ENCODE measurements at places on chromosomes 7 and 10.

DNA sequence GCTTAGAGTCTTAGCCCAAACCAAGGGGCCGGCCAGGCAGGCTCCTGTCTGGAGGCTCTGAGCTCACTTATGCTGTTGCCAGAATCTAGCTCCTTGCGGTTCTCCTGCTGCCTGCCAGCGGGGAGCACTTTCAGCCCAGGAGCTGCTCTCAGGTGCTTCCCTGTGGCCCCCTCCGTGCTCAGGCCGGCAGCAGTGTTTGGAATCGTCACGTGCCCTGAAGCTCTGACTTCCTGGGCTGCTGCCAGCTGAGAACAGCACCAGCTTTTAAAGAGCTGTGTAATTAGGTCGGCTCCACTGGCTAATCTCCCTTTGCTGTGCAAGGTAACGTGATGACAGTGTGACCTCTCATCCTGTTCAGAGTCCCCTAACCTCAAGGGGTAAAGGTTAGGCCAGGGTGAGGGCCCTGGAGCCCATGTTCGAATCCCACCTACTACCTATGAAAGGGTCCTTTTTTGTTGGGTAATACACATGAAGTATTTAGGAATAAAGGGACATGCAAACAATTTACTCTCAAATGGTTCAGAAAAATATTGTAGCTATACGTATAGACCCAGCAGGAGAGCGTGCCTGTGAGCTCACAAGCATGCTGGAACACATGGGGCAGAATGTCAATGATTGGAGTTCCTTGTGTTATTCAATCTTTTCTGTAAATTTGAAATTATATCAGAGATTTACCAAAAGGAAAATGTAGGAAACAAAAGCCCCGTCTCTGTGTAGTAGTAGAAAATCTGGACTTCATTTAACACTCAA lies 16.6 kb downstream of the ZNF862 start:
- peak; percentile 38 for DNase-seq

DNA sequence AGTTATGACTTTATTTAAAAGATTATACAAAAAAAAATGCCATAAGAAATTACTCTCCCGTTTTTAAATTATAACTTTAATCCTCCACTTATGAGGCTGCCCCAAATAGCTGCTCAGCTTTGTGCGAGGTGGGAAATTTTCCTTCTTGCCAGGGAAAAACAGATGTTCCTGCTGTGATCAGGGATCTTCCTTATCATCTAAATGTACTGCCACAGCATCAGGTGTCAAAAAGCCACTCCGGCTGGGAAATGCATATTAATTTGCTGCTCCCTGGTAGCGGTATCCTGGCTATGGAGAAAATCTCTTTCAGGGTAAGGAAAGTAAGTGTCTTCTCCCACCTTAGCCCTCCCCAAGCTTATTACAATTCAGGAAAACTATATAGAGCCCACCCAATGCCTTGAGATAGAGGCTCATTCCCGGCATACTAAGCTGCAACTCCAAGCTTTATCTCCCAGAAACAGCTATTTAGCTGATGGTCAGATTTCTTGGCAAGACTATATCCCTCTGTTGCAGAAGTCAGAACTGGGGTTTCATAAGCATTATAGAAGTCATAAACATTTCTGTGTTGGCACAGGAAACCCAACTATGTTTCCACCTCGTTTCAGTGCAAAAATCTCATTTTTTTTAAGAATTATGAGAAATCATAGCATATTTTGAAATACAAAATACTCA lies 360.4 kb downstream of the PARD3 start:
- DNase-seq, result no peak

- DNase-seq, result no peak
Observed at GRCh38 chr10:72291019-72291532, 17.4 kb downstream of the DDIT4 start.

DNA sequence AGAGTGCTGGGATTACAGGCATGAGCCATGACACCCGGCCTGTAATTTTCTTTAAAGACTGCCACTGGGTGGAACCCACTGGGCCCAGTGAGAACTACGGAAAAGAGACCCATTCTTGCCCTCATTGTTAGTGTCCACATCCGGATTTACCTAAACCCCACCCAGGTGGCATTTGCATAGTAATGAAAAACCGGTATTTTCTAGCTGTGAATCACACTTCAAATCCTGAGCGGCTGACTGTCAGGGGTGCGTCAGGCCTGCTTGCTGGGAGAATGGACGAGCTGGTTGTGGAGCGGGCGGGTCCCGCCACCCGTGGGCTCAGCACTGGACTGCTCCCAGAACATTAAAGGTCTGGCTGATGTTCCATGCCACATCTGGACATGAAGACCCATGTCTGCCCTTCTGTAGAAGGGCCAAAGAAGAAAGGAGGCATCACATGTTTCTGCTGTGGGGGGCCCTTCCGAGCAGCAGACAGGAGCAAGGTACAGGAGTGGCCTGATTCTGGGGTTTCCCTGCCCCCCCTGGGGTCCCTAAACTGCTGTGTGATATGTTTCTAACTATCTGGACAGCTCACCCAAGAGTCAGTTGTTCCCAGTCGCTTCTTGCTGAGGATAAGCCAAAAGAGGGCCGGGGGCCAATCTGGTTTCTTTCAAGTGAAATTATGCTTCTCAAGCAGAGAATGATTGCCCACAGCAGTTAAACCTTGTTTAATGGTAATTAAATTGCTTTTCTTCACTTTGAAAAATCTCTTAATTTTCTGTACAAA lies 46.4 kb downstream of the KIAA1217 start:
- DNase-seq, result no peak

DNA sequence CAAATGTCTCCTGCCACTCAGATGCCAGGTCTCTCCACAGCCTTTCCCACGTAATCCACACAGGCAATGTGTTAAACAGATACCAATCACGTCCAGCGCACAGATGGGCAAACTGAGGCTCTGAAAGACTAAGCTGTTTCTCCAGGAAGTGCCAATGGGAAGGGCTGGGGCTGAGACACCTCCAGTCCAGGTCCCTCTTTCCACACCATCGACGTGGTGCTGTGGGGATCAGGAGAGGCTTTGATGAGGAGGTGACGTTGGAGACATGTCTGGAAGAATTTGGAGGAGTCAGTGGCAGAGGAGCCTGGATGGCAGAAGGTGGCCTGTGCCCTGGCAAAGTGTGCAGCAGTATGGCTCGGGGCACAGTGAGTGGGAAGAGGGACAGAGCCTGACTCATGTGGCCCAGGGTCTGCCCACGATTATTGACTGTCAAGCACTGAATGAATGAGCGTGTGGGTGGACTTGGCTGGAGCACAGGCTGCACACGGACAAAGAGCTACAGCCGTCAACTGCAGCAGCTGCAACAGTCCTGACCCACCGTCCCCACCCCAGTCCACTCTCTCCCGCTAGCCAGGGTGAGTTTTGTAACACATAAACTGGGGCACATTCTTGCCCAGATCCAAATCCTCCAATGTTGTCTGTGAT lies 40.8 kb upstream of the HSPA12A start:
- peak; percentile 21 for DNase-seq

- DNase-seq, result no peak
Observed at GRCh38 chr7:121192834-121193233, 136.0 kb upstream of the WNT16 start.

DNA sequence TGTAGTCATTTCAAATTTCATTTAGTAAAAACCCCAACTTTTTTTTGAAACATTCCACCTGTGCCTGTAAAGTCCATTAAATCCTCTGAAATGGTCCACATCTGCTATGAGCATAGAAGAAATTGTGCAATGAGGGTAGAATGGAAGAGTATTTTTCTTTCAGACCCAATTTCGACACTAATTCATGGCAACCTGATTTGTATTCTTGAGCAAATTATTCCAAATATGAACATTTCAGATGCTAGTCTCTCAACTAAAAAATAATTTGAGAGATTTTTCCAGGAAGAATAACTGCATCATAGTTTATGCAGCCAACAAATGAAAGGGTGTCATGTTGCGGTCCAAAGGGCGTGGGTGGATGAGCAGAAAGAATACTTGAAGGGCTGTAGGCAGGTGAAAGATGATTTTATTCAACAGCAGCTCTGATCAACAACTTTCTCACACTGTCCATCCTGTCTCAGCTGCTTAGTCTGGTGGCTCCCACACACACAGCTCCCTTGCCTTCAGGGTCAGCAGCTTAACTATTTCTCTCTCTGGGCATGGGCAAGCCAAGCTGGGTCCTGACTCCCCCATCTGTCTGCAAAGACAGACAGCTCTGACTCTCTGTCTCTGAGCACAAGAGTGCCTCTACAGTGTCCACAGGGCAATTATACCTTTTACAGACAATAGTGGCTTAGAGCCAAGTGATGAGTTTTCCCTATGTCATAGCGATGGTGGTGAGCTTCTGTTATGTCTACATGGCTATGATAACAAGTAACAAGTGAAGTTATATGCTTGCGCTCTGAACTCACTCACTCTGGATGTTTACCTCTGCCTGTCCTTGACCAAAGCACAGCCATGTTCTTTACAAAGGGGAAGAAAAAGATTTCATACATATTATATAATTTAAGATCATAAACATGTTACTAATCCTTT lies 11.5 kb downstream of the STEAP2 start:
- DNase-seq, result no peak

DNA sequence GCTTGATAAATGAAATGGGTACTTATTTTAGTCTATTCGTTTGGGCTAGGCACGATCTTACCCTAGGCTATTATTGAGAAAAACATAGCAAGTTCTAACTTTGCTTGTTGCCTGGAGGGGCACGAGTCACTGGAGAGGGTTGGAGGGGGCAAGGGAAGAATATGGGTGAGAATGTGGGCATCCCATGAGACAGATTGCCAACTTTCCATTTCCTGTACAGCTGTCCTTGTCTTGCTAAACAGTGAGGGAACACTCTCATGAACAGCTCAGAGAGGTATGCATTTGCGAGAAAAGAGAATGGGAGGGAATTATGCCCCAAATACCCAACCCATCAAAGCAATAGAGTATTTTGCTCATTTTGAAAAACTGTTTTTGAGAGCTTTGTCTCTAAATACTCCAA lies 9.2 kb downstream of the CDHR3 start:
- DNase-seq, result no peak

GRCh38 chr7:155591055-155591775 lies 44.9 kb upstream of the CNPY1 start:
- no peak for DNase-seq

DNA sequence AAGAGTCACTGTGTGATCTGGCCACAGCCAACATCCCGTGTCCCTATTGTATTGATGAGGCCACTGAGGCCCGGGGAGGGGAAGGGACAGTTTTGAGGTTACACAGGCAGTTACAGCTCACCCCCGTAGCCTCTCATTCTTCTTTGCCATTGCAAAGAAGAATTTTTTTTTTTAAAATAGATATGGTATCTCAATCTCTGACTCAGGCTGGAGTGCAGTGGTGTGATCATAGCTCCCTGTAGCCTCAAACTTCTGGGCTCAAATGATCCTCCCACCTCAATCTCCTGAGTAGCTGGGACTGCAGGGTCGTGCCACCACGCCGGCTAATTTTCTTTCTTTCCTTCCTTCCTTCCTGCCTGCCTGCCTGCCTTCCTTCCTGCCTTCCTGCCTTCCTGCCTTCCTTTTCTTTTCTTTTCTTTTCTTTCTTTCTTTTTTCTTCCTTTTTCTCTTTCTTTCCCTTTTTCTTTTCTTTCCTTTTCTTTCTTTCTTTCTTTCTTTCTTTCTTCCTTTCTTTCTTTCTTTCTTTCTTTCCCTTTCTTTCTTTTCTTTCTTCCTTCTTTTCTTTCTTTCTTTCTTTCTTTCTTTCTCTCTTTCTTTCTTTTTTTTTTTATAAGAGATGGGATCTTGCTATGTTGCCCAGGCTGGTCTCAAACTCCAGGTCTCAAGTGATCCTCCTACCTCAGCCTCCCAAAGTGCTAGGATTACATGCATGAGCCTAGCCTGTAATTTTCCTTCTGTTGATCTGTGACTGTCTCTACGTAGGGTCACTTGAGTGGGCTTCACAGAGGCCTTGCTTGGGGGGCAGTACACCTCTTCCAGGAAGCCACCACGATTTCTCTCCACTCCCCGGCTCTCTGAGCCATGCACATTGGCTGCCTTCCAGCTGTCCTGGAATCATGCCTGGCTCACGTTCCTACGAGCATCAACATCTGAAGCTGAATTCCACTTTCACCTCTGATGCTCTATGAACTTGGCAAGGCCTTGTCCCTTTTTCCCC lies 31.3 kb downstream of the TMEM270 start:
- no peak for DNase-seq

DNA sequence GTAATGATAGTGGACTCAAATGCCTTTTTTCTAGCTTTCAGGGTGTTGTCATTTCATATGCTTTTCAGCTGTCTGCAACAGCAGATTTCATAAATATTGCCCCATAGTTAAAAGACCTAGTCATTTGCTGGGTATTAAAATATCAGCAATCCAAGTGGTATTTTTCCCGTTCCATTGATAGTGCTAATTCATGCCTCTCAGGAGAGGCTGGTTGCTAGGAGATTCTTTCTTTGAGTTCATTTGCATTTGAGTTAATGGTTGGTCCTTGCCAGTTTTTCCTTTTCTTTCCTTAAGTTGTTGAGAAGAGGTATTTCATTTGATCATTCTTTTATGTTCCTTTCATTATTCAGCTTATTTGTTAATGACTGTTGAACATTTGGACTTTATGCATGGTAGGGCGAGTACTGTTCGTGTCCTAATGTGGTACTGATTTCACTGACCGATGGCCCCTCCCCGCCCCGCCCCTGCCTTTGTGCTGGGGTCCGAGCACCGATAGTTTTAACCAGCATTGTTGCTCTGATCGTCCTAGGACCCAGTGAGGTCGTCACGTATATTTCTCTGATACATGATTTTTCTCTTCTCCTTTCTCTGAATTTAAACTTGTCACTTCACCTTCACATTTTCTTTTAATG lies 128.6 kb downstream of the CCNY start:
- no peak for DNase-seq
